ENCODE measurements at places on chromosomes 7 and 10. TPM values are rescaled to one million over a fixed set of nuclear protein-coding genes. Genes with fewer than 3 reads are reported as not detected.

Gene MACC1
- 12.8 TPM for total RNA-seq

DNA sequence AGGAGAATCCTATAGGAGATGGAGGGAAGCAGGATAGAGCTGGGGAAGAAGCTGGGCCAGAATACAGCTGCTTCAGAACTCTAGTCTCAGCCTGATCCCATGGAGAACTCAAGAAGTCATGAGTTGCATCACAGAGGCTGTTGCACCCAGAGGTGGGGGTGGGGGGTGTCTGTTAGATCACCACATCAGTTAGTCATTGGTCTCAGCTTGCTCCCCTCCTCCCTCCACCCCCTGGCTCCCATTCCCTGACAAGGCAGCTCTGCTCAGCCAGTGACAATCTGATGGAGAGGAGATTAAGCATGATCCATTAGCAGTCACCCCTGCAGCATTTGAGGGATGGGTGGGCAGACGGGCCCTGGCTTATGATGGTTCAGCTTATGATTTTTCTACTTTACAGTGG is 58.4 kb upstream of the FGL2 start:
- no peak for DNase-seq
- no peaks in the 10 kb centered on the region for H3K27me3 ChIP-seq
- no peak overlapping the region for H3K27ac ChIP-seq
- H3K4me3 ChIP-seq = no peak overlapping the region

DNA sequence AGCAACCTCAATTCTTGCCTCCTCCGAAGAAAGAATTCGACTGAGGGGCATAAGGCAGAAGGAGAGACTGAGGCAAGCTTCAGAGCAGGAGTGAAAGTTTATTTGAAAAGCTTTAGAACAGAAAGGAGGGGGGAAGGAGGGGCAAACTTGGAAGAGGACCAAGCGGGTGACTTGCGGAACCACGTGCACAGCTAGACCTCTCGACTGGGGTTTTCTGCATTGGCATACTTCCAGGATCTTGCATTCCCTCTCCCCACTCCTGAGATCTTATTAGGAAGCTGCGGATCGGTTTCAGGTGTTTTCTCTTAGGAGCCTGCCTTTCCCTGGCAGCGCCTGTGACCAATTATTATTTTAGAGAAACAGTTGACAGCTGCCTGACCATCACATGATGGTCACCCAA is 20.3 kb upstream of the CPXM2 start:
- no peak overlapping the region for H3K27ac ChIP-seq
- DNase-seq = no peak
- no peak overlapping the region for H3K4me3 ChIP-seq
- H3K4me1 ChIP-seq = no peaks in the 10 kb centered on the region
- H3K27me3 ChIP-seq = no peaks in the 10 kb centered on the region

DNA sequence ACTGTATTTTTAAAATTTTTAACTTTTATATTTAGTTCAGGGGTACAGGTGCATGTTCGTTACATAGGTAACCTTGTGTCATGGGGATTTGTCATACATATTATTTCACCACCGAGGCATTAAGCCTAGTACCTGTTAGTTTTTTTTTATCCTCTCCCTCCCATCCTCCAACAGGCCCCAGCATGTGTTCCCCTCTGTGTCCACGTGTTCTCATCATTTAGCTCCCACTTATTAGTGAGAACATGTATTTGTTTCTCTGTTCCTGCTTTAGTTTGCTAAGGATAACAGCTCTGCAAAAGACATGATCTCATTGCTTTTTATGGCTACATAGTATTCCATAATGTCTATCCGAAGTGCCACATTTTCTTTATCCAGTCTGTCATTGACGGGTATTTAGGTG is 22.4 kb upstream of the ITGA8 start:
- H3K4me3 ChIP-seq = no peak overlapping the region
- no peaks in the 10 kb centered on the region for H3K27me3 ChIP-seq
- no peaks in the 10 kb centered on the region for H3K4me1 ChIP-seq
- H3K27ac ChIP-seq = no peak overlapping the region
- no peaks in the 10 kb centered on the region for H3K36me3 ChIP-seq

DNA sequence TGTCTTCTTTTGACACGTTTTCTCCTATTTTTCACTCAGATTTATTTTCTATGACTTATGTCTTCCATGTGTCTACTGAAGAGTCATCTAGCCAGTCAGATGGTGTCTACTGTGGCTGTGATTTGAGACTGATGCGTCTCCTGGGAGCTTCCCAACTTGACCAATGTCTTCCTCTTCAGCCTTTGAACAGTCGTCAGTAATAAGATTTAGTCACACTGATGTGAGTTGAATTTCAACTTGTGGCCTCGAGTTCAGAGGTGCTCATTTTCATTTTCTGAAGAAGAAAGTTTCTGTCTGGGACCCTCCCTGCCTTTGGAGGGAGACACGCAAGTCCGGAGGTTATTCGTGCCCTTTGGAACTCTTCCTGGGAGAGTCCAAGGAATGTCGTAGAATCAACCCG is 221.9 kb upstream of the INHBA start:
- DNase-seq = no peak
- no peaks in the 10 kb centered on the region for H3K36me3 ChIP-seq
- H3K27me3 ChIP-seq = no peaks in the 10 kb centered on the region
- no peaks in the 10 kb centered on the region for H3K4me1 ChIP-seq
- no peak overlapping the region for H3K27ac ChIP-seq
- no peak overlapping the region for H3K4me3 ChIP-seq

GRCh38 chr10:131726076-131726880 is 174.5 kb upstream of the PPP2R2D start:
- H3K4me1 ChIP-seq = no peaks in the 10 kb centered on the region
- no peak overlapping the region for H3K27ac ChIP-seq
- peak; percentile 19 for DNase-seq
- no peaks in the 10 kb centered on the region for H3K27me3 ChIP-seq
- no peak overlapping the region for H3K4me3 ChIP-seq

GRCh38 chr7:122651451-122651850 is 47.5 kb downstream of the RNF133 start:
- H3K36me3 ChIP-seq = no peaks in the 10 kb centered on the region
- no peak overlapping the region for H3K4me3 ChIP-seq
- no peaks in the 10 kb centered on the region for H3K4me1 ChIP-seq
- DNase-seq = no peak
- no peak overlapping the region for H3K27ac ChIP-seq
- H3K27me3 ChIP-seq = no peaks in the 10 kb centered on the region

All from colonic mucosa (tissue), 4 donors.